Inflammatory macrophage treated with lipopolysaccharide for 4 hours (primary cell): ENCODE measurements at places on chromosomes 11 and 22.
A peak's percentile ranks its signal among the peaks of the same experiment; 100 is the strongest.

DNA sequence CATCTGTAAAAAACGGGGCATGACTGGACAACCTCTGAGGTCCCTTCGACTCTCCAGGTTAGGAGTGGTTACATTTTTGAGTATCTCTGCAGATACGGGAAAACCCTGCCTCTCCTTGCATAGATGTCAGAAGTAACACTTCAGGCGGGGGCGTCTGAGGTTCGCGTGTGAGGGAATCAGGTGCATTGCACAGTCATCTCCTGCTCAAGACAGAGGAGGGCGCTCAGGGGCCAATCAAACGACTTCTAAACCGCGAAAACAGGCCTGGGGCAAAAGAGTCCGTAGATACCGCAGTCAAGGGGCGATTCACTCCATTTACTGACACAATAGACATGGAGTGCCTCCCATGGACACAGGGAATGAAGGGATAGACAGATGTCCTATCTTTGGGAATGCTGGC lies 31.7 kb downstream of the KIRREL3 start:
- DNase-seq: no peak

DNA sequence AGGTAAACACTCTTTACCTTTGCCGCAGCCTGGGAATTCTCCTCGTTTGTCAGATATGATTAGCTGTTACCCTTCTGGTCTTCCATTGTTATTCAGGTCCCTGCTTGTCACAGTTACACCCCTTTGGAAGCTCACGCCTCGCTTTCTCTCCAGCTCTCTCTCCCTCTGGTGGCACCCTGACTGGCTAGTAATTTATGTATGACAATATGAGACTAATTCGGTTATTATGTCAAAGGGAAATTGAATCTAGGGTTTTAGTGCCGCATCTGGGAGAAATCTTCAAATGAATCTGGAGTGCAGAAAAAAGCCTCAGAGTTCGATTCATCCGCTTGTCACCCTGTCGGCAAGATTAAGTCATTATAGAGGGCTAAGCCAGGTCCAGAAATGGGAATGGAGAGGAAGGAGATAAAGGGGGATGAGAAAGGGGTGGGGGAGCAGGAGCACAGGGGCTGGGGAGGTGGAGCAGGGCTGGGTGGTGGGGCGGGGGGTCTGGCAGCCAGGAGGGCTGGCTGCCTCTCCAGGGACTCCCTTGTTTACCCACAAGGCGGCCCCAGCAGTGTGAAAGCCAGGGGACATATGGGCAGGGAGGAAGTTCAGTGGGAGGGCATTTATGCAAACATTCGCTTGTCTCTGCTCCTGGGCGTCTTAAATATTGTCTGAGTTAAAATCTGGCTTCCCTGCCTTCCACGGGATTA lies 179.0 kb upstream of the NECTIN1 start:
- DNase-seq: no peak

DNA sequence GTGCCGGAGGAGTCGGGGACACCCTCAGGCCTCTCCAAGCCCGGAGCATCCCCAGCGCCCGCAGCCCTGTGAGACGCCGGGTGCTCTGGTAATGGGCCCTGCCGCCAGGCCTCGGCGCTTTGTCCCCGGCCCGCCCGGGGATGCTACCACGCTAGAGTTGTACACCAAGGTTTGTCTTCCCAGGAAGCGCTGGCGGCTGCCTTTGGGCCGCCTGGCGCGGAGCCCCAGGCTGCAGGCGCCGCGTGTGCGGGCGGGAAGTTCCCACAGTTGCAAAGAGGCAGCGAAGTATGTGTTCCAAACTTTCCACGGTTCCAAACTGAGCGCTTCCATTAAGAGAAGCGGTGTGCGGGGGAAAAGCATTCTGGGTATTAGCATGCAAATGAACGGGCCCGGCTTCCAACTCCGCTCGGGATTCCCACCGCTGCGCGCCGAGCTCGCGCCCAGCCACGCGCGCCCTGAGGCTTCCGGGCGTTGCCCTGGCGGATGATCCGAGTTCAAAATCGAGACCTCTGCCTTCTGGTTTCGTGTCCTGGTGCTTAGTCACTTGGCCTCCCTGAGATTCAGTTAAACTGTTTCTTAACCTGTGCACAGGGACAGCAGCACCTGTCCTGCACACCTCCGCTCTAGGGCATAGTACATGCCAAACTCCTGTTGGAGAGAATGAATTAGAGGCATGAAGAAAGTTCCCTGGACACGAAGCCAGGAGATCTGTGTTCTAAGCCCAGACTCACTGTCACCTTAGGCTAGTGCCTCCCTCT lies 1.3 kb upstream of the PATZ1 start:
- DNase-seq: peak; percentile 81

DNA sequence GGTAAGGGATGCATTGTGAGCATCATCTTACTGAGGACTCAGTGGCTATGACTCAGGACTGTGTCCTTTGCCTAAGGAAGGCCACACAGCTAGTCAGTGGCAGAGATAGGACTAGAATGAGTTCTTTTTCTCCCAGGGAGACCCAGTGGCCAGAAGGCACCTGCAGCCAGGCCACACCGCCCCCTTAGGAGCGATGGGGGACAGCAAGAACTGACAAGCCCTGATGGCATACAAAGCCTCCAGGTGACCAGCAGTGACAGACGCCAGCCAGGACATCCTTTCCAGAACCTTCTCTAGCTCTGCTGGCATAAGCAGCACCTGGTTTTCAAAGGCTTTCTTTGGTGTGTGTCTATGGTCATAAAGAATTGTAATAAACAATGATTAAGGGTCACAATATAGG lies 240.1 kb downstream of the ST3GAL4 start:
- DNase-seq: no peak

GRCh38 chr22:17098379-17098819 lies 13.6 kb downstream of the IL17RA start:
- DNase-seq: peak; percentile 90

GRCh38 chr11:129965248-129965647 lies 37.4 kb downstream of the PRDM10 start:
- DNase-seq: no peak

- DNase-seq: peak; percentile 4
These were observed 845.3 kb downstream of the FAM181B start for GRCh38 chr11:81888391-81888790.

DNA sequence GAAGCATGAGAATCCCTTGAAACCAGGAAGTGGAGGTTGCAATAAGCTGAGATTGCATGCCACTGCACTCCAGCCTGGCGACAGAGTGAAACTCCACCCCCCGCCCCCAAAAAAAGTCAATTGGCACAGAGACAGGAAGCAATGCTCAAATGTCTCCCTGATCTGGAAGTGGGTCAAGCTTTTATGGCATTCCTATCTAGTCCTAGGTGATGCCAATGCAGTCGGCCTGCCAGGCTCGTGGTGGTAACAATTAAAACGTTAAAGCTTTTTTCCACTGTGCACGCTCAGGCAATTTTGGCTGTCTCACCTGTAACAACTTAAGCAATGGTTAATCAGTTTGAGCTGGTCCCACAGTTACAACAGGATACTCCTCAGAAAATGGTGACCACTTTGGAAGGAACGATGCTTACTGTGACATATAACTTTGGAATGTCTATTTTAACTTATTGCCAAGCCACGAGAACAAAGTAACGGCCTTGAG lies 18.9 kb upstream of the PISD start:
- DNase-seq: peak; percentile 73

DNA sequence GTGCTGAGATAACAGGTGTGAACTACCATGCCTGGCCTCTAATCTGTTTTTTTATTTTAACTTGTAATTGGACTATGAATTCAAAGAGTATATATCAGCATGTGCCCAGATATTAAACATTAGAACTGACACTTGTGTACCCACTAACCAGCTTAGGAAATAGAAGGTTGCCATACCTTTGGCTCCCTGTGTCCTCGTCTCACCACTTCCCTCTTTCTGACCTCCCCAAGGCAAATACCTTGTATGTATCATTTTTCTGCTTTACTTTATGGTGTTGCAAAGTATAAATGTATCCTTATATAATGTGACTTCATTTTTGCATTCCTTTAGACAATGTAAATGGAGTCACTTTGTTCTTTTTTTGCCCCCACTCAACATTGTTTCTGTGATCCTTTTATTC lies 9.1 kb downstream of the PPP6R3 start:
- no peak for DNase-seq
